ENCODE measurements at places on chromosomes 13 and 19.

GRCh38 chr13:78241278-78241919 lies 322.8 kb upstream of the EDNRB start:
- DNase-seq, result no peak

GRCh38 chr19:19460258-19460731 lies 54.8 kb downstream of the GATAD2A start:
- DNase-seq, result no peak

DNA sequence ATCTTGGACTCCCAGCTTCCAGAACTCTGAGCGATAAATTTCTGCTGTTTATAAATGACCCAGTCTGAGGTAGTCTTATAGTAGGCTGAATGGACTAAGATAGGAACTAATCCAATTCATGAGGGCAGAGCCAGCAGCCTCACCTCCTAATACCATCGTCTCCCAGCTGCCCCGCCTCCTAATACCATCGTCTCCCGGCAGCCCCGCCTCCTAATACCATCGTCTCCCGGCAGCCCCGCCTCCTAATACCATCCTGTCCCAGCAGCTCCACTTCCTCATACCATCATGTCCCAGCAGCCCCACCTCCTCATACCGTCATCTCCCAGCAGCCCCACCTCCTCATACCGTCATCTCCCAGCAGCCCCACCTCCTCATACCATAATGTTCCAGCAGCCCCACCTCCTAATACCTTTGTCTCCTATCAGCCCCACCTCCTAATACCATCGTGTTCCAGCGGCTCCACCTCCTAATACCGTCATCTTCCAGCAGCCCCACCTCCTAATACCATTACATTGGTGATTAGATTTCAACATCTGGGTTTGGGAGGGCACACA lies 2.4 kb upstream of the ARGLU1 start:
- no peak for DNase-seq

DNA sequence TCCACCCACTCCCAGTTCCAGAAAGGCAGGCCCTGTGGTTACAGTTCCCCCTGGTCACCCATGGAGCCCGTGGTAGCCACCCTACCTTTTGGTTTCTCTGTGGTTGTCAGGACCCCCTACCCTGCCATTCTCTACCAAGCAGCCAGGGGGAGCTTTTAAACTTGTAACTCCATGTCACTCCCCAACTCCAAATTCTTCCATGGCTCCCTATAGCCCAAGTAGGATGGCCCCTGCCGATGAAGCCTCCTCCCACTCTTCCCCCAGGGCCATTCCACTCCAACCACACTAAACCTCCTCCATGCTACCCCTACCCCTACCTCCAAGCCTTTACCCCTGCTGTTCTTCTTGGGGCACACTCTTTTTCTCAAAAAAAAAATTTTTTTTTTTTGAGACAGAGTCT lies 2.2 kb downstream of the S1PR2 start:
- peak; percentile 31 for DNase-seq

DNA sequence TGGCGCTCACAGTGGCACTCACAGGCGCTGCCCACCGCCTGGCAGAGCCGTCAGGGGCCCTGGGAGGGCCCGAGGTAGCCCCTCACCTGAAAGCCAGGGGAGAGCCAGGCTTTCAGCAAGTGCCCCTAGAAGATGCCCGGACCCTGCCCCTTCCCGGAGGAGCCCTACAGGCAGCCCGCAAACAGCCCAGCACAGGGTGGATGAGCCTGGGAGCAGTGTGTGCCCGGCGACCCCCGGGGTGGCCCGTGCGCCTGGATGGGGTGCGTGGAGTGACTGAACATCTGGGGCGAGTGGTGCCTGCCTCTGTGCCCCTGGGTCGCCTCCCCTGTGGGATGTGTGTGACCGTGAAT lies 1.4 kb downstream of the CRLF1 start:
- no peak for DNase-seq

- DNase-seq, result no peak
Measured at GRCh38 chr19:18710996-18711751, 27.7 kb downstream of the CRTC1 start.

- DNase-seq, result no peak
Measured at GRCh38 chr13:30623392-30623791, 5.7 kb downstream of the USPL1 start.

DNA sequence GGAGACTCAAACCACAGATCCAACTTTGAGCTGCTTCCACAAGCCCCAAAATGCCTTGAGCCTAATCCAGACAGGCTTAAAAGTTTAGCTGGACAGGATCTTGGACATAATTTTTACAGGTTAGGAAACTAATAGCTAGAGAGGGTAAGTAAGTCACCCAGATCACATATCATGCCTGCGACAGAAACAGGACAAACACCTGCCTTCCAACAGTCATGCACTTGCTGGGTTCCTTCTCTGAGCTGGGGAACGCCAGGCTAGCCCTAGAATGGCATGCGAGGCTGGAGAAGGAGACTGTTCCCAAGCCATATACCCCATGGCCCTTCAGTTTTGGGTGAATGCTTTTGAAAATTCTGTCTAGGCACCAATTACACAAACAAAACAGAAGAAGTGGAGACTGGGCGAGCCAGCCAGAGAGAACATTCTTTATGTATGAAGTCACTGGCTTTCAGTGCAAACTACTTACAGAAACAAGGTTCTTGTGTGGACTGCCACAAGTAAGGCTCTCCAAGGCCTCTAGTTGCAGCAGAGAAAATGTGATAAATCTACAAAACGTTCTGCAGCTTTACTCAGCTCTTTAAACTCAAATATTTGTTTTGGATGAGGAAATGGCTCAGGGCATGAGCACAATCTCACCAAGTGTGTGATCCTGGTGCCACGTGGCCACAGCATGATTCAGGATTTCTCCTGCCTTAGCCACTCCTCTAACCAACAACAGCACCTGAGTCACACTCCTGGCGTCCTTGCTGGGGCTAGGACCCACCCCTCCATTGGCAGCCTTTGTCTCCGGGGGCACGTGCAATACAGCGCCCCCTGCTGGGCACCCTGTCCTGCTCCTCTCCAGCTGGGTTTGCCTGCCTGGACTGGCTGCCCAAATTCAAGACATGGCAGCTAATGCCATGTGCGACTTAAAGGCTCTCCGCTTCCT lies 73.4 kb upstream of the UBL3 start:
- peak; percentile 35 for DNase-seq

DNA sequence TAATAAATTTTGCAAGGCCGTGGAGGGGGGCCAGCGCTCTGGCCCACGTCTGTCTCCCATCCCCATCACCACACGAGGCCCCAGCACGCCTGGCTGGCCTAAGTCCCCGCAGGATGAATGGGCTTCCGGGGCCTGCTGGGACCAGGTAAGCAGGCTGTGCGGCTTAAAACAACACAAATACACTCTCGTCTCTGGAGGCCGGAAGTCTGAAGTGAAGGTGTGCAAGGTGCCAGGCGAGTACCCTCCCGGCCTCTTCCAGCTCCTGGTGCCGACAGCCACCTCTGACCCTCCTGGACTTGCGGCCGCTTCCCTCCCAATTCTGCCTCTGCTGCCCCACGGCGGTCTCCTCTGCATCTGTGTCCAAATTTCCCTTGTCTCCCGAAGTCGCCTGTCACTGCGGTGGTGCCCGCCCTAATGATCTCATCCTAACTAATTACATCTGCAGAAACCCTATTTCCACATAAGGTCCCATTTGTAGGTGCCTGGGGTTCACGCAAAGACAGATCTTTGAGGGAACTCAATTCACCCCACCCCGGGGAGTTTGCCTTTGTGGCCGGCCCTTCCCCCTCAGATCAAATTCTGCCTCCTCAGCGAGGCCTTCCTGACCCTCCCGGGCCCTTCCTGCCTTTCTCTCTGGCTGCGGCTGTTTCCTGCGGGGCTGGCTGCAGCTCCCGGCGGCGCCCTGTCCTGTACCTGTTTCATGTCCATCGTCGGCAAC lies 8.1 kb upstream of the PTBP1 start:
- no peak for DNase-seq

DNA sequence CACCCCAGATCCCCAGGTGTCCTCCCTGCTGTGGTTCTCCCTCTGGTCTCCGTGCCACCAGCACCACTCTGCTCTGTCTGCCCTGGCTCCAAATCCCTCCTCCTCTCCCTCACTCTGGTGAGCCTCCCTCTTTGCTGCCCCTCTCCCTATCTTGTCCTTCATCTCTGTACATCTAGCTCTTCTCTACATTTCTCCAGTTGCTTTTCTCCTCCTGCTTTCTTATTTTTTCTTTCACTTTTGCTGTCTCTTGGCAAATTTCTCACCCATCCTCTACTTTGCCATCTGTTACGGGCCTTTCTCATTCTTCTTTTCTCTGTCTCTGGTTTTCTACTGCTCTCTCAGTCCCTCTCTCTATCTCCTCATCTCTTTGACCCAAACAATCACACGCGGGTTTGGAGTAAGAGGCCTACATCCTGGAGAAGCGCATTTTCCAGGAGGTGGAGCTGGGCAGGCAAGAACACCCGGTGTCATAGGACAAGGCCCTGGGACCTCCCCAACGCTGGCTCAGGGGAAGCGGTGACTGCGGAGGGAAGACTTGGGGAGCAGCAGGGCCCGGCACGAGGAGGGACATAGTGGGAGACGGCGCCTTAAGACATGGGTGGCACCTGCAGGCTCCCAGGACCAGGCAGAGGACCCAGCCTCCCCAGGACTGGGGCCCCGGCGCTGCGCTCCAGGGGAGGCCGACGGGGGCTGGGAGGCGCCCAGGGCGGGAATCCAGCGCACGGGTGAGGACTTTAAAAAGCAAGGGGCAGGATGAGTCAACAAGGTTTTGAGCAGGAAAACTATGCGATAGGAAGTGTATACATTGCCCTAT lies 9.9 kb downstream of the ZNF611 start:
- DNase-seq, result no peak

GRCh38 chr13:57627663-57628062 lies 3.9 kb upstream of the PCDH17 start:
- DNase-seq, result no peak

GRCh38 chr19:50803633-50804419 lies 13.6 kb downstream of the ACP4 start:
- no peak for DNase-seq

DNA sequence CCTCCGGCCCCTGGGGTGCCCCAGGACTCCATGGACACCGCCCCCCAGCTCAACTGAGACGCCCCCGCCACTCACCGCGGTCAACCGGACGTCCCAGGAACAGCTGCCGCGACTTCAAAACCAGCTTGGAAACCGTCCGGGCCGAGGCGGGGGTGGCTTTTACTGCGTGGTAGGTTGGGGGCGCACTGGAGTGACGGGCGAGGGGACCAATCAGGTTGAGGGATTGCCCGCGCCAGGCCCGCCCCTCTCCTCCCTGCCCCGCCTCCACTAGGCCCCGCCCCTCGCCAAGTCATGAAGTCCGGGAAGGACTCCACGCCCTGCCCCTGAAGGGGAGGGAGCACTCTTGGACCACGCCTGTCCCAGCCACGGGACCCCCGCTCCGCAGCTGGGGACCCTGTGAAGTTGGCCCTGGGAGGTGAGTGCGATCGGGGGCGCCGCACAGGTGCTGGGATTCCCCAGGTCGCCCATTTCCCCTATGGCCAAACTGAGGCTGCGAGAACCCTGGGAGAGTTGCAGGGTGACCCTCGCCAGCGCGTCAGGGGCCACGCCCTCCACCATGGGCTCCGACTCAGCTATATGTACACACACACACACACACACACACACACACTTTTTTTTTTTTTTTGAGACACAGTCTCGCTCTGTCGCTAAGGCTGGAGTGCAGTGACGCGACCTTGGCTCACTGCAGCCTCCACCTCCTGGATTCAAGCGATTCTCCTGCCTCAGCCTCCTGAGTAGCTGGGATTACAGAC lies at the start of gene PLIN3:
Gene PLIN3, minus strand, starts transcription at position 134 of the 752 bp plus-strand sequence. CDS start 6,273 bp downstream, outside the sequence.
- peak; percentile 85 for DNase-seq

GRCh38 chr13:43583321-43583720 lies 203.5 kb downstream of the ENOX1 start:
- no peak for DNase-seq

- DNase-seq, result no peak
Measured at GRCh38 chr13:31890946-31891345, 140.6 kb upstream of the FRY start.

- DNase-seq, result no peak
Measured at GRCh38 chr13:20721454-20722357, 18.2 kb downstream of the IL17D start.

DNA sequence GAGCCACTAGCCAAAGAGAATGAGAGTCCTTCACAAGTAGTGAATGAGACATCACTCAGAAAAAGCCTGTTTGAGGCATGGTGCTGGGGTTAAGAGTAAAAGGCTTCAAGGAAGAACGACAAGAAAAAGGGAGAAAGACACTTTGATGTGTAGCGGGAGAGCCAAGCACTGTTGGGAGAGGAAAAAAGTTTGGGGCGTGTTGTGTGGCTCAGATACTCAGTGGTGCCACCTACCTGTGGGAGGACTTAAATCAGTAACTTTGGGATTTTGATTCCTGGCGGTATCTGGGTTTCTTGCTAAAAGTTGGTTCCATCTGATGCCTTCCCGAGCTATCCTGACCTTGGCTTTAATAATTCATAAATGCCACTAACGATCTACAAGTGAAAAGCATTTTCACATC lies 12.3 kb downstream of the ELSPBP1 start:
- no peak for DNase-seq

GRCh38 chr19:51576850-51577249 lies 5.8 kb downstream of the ZNF175 start:
- no peak for DNase-seq

DNA sequence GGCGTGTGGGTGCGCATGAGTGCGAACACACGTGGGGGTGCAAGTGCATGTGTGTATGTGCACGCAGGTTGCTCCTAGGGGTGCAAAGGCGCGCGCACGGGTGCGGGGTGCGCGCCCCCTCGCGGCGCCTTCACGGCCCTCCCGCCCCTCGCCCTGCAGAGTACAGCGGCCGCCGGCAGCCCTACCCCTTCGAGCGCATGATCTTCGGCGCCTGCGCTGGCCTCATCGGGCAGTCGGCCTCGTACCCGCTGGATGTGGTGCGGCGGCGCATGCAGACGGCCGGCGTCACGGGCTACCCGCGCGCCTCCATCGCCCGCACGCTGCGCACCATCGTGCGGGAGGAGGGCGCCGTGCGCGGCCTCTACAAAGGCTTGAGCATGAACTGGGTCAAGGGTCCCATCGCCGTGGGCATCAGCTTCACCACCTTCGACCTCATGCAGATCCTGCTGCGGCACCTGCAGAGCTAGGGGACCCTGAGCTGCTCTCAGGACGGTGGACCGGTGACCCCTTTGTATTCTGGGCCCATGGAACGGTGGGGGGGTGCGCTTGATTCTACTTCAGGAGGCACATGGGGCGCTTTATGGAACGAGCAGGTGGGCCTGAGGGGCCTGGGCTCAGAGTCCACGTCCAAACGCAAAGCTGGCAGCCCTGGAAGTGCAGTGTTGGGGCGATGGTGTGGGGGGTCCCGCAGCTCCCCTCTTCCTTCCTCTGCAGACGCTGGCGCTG lies 27.7 kb downstream of the TMEM161A start:
- peak; percentile 2 for DNase-seq

- DNase-seq, result no peak
Measured at GRCh38 chr13:98033277-98034247, 80.1 kb downstream of the IPO5 start.

- peak; percentile 9 for DNase-seq
Measured at GRCh38 chr19:10718205-10719196, 622 bp downstream of the DNM2 start.

- no peak for DNase-seq
Measured at GRCh38 chr19:41018736-41019290, 27.7 kb downstream of the CYP2B6 start.

All from naive thymus-derived CD8-positive, alpha-beta T cell (primary cell).